Activated naive CD8-positive, alpha-beta T cell treated with anti-CD3 and anti-CD28 coated beads, Interleukin-2, amount 10 ng/mL, durations not matched to agents 7 days and 5 days (primary cell): ENCODE measurements at places on chromosomes 1 and 21. TPM values are rescaled to one million over a fixed set of nuclear protein-coding genes. Genes with fewer than 3 reads are reported as not detected.

Gene RAB42
- total RNA-seq, result 0.79 TPM

Gene PRAMEF11
- not detected for total RNA-seq

Gene TSACC
- not detected for total RNA-seq

DNA sequence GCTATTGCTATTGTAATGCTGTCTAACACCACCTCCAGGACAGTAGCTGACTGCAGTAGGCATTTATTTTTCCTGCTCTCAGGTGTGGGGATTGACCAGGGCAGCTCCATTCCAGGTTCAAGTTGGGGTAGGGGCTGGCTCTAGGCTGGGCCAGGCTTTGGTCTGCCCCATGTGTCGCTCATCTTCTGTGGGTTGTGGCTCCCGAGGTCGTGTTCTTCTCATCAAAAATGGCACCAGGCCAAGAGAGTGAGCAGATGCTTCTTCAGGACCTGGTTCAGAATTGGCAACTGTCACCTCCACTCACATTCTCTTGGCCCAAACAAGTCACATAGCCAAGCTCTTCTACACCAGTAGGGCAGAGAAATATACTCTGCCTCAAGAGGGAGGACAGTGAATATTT is 133.7 kb downstream of the PTPRU start:
- H3K27ac ChIP-seq, result no peak overlapping the region
- H3K4me1 ChIP-seq, result no peaks in the 10 kb centered on the region
- no peak for DNase-seq
- H3K27me3 ChIP-seq, result peaks cover 18% of the 10 kb centered on the region
- no peaks in the 10 kb centered on the region for H3K36me3 ChIP-seq
- H3K4me3 ChIP-seq, result no peak overlapping the region

Gene RAP1GAP
- total RNA-seq, result 0.69 TPM

Gene RAB25
- total RNA-seq, result 0.86 TPM

Gene YIPF1
- 16.9 TPM for total RNA-seq

DNA sequence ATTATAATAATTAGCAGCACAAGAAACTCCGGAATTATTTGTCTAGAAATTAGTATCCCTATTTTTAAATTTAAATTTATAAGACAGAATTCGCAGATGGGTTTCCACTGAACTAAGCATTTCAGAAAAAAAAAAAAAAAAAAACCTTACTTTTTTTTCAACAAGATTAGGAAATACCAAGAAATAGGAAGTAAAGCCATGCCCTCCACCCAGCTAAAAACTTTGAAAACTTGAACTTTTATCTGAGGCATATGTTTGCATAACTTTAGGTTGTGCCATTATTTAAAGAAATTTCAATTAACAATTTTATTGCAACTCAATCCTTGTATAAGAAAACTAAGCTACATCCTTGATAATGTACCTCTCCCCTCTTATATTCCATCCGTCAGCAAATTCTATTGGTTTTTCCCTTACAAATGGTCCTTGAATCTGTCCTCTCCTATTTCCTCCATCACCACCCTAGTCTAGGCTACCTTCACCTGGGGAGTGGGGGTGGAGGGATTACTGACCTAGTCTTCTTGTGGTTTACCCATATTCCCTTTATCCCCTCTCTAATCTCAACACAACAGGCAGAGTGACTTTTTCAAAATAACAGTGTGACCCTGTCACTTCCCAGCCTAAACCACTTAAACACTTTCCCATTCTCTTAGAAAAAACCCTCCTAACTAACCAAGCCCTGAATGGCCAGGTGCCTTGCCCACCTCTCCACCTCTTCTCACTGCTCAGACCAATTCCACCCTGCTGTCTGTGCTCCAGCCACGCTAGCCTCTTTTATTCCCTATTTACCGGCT is 1.4 kb upstream of the EVI5 start:
- H3K4me3 ChIP-seq, result no peak overlapping the region
- peaks cover 85% of the 10 kb centered on the region for H3K27me3 ChIP-seq
- H3K36me3 ChIP-seq, result no peaks in the 10 kb centered on the region
- H3K4me1 ChIP-seq, result peaks cover 14% of the 10 kb centered on the region

Gene AMIGO1
- total RNA-seq, result 8.2 TPM
